ENCODE measurements at places on chromosomes 16 and 17.

DNA sequence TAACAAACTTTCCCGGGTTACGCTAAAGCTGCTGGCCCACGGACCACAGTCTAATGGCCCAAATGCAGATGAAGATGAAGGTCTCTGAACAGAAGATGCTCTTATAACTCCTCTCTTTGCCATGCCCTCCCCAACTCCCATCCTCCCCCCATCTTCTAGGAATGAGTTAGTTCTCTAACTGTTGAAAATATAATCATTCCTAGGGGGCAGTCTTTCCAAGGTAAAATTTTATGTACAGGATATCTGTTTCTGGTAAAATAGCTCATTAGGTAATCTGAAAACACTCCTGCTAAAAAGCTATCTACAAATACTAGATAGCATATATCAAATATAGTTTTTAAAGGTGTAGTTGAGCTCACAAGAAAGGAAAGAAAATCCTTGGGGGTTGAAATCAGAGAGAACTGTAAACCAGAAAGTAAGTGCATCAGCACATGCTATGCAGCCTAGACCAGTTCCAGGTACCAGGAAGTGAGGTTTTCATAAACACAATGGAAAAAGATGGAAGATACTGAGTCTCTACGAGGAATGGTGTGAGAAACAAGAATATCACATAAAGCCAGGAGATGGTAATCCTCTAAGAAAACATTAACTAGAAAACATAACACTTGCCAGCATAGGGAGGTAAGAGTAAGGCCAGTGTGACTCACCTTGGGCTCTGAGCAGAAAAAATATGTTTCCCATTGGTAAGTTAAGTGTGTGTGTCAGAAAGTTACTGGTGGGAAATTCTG, 38.1 kb downstream of the CMC2 start:
- no peak for DNase-seq

DNA sequence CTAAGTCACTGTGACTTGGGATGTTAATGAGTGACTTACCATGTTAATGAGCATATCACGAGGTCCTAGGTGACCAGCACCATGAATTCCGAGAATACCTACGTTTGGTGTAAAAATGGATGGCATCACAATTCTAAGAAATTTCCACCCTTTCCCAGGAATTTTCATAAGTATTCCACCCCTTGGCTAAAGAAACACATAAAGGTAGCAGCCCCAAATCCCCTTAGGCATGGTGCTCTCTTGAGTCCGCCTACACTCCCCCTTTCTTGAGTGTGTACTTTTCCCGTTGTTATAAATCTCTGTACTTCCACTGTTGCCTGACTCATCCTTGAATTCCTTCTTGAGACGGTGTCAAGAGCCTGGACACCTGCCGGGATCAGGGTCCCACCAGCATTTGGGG, 504.0 kb upstream of the RBFOX1 start:
- no peak for DNase-seq

DNA sequence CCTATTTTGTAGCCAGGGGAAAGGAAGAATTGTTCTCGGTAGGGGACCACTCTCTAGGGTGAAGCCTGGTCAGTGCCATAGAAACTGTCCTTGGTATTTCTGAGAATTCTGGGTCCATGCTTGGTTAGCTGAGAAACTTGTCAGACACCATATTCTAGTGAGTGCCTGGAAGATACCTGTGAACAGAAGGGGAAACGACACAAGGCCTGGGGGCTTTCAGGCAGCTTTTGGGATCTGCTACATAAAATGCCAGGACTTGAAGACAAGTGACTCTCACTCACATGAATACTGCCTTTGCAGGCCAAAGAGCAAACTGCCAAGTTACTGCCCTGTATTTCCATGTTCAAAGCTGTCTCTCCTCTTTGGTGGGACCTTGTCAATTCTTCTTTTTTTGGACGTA, 18.3 kb downstream of the ODF4 start:
- no peak for DNase-seq

DNA sequence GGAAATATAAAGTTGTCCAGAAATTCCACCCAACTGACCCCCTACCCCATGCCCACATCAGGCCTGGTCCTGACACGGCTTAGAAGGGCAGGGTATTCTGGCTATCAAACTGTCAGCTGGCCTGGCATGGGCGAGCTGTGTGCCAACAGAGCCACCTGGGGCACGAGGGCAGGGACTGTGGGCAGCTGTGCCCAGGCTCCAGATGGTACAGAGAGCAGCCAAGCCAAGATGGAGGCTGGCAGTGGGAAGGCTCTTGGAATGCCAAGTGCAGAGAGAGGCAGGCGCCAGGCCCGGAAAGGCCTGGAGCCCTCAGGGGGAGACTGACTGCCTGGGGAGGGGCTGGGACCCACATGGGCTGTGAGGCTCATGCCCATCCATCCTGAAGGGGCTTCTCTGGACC, 24.3 kb upstream of the PHF12 start:
- no peak for DNase-seq

DNA sequence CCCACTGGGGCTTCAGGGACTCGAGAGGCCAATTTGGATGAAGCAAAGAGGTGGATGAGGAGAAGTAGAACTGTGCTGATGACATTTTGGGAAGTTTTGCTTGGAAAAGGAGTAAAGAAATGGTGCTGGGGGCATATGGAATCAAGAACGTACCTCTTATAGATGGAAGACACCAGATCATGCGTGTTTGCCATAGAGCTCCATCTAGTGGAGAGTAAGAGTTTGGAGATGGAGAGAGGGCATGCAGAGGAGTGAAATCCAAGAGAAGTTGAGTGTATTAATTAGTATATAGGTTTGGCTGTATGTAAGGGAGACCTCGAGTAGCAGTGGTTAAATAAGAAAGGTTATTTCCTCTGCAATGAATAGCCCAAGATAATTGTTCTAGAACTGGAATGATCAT, 56.0 kb downstream of the SHISA6 start:
- peak; percentile 11 for DNase-seq

GRCh38 chr17:72984145-72984925, 108.2 kb downstream of the SLC39A11 start:
- no peak for DNase-seq

DNA sequence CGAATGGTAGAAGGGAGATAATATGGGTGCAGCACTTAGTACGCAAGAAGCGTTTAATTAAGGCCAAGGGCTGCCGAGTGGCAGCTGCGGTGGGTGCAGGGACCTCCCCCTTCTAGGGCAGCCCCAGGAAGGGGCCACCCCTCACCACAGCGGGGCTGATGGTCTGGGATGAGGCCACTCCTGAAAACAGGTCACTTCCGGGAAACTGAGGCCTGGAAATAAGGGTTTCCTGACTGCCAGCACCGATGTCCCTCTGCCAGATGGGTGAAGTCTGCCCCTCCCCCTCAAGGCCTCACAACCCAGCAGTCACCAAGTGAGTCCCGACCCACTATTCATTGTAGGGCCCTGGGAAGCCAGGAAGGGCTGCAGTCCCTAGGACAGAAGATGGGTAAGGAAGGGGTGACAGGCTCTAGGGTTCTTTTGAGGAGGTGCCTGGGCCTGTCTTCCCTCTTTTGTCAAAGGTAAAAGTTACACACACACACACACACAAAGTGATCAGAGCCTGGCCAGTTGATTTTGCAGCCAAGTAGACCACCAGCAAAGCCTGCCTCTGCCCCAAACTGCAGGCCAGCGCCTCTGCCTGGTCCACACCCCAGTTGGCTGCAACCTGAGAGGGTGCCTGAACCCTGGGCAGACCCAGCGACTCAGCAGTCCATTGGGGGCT, 12.5 kb downstream of the SREBF1 start:
- DNase-seq: no peak

DNA sequence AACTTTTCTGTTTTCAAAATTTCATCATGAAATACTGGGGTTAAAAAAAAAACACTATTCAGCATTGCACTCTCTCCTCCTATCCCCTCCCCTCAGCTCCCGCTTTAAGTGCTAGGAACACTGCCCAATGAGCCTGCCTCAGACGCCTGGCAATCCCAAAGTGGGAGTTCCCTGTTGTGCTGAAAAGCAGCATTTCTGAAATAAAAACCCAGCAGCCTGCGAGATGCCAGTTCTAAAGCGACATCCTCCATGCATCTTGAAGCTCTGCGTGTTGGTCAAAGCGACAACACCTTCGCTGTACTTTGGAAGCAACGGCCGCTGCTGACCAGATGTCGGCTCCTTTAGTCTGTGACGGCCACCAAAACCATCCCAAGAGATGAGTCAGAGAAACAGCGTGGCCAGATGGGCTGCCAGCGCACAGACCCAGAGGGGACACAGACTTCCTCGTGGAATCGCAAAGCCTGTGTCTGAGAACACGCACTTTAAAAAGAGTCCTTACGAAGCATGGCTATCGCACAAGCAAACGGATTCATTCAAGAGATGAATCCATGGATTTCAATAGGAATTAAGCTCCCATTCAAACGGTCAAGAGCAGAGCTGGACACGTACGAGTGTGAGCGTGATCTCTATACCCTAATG, 32.8 kb downstream of the FBXO31 start:
- no peak for DNase-seq

- no peak for DNase-seq
Measured at GRCh38 chr16:11725457-11725856, 17.2 kb downstream of the TXNDC11 start.

DNA sequence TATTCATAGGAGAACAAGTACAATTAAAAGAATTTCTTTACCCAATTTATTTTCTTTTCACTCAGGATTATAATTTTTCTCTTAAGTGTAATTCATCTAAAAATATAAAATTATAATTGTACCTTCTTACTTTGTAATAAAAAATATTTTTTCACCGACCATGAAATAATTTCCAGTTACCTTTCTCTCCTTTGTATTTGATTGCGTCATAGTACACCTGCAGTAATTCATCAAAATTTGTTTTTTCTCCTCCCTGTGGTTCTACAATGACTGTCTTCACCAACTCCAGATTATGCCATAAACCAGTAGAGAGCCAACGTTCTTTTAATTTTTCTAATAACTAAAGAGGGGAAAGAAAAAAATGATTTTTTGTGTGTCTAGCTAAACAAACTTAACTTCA, 119.1 kb downstream of the BRIP1 start:
- DNase-seq: no peak

DNA sequence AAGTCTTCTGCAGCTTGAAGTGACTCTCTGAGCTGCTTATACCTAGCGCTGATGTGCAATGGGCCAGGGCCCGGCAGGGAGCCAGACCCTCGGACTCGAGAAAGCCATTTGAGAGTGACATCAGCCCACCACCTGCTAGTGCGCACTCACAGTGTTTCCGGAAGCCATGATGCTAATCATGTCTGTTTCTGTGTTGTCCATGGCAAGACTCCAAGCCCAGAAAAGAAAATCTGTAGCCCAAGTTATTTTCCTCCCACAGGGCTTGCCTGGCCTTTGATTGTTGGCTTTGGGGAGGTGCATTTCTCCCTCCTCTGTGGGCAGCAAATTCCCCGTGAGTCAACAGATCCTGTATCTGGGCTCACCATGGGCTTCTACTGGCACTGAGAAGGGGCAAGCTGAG, 1.8 kb upstream of the CDRT4 start:
- DNase-seq: no peak

GRCh38 chr17:34400301-34400931, 37.4 kb upstream of the CCL1 start:
- DNase-seq: no peak

- peak; percentile 91 for DNase-seq
Measured at GRCh38 chr17:30477083-30477773, at the start of gene GOSR1. GOSR1 (plus strand) TSS chr17:30477408; CDS start chr17:30477434, 26 bp downstream.

DNA sequence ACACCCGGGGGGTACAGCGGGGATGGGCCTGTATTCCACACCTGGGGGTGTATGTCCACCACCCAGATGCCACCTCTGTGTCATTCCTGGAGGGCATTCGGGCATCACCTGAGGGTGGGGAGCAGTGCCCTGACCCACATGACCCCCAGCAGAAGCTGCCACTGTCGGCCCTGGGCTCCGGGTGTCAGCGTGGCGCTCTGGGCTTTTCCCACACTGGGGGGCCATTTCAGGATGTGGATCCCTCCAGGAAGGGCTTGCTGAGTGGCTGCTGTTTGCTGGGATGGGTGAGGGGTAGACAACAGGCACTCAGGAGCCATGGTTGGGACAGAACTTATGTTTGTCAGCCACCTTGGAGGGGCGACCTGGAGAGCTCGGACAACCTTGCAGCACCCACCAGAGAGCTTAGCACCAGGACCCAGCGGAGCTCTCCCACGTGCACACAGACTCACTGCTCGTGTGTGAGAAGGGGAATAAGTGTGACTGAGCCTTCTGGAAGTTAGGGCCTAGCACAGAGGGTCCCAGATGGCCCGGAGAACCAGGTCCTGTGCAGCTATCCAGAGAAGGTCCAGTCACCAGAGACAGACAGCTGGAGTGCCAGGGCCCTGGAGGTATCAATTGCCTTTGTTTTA, 102.7 kb downstream of the METRNL start:
- DNase-seq: no peak

DNA sequence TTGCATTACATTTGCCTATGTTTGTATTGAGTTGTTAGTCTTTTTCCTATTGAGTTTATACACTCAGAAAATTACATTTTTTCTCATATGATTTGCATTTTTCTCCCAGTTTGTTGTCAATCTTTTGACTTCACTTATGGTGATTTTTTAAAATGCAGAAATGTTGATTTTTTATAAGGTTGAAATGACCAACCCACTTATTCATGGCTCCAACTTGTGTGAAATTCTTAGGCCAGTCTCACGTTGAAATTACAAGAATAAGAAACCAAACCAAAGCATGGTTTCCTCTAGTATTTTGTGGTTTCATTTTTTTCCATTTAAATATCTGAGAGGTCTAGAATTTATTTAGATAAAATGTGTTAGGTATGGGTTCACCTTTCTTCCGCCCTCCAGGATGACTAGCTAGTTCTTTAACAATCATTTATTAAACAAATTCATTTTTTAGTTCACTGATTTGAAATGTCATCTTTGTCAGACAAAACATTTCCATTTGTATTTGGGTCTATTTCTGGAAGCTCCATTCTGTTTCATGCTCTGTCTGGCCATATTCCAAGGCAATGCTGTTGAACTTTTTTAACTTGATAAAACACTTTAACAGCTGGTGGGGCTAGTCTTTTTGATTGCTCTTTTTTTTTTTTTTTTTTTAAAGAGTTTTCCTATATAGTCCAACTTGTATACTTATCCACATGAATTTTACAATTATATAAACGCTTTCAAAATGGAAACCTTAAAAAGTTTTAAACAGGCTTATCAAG, 40.0 kb downstream of the FAM20A start:
- DNase-seq: no peak

DNA sequence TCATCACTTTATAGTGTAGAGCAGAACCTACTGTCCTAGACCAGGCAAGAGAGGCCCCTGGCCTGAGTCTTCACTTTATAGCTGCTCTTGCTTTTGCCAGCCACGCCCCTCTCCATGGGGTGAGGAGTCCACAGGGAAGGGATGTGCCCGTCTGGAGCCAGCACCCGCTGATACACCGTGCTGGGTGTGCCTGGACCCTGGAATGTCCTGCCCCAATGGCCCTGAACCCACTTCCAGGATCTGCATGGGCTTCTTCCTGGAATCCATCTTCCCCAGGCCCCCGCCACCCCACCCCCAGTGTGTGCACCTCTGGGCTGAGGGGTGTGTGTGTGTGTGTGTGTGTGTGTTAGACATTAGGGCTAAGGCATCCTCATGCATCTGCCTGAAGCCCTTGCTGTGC, 44.9 kb downstream of the MEOX1 start:
- no peak for DNase-seq

- DNase-seq: no peak
Measured at GRCh38 chr17:64200080-64201032, 62.7 kb downstream of the TEX2 start.

All from neuronal stem cell (in vitro differentiated cells).